GM12891 (cell line): ENCODE measurements at places on chromosomes 1 and 21.
A peak's percentile ranks its signal among the peaks of the same experiment; 100 is the strongest.

DNA sequence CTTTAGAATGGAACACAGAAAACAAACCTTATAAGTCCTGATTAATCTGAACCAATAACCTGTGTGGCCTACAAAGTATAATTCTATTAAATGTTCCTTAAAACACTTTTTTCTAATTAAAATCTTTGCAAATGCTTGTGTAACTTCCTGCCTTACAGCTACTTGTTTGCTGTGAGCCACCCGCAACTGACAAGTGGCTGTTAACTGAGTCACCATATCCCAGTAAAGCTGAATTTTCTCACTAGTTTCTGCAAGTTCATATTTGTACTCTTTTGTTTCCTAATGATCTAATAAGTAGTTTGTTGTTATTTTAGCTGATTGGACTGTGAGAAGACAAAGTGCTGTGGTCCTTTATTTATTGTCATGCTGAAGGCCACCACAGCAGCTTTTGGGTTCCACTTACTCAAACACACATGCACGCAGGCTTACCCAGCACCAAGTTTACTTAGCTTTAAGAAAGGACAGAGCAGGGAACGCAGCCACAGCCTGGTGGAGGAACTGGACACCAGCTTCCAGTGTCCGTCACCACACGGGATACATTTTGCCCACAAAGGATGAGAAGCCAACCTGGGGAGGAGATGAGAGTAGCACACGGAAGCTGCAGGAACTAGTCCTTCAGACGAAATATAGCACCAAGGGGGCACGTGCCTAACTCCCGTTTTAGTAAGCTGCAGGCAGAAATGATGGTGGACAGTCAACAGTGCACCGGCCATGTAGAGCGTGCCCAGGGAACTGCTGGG is 47.8 kb downstream of the LCA5L start:
- no peak for DNase-seq

- DNase-seq, result no peak
Measured at GRCh38 chr1:67863637-67864036, 30.4 kb upstream of the GNG12 start.

- no peak for DNase-seq
Measured at GRCh38 chr1:147769106-147769505, 8.7 kb upstream of the GJA5 start.

GRCh38 chr21:34017039-34017961 is 56.1 kb upstream of the MRPS6 start:
- no peak for DNase-seq

DNA sequence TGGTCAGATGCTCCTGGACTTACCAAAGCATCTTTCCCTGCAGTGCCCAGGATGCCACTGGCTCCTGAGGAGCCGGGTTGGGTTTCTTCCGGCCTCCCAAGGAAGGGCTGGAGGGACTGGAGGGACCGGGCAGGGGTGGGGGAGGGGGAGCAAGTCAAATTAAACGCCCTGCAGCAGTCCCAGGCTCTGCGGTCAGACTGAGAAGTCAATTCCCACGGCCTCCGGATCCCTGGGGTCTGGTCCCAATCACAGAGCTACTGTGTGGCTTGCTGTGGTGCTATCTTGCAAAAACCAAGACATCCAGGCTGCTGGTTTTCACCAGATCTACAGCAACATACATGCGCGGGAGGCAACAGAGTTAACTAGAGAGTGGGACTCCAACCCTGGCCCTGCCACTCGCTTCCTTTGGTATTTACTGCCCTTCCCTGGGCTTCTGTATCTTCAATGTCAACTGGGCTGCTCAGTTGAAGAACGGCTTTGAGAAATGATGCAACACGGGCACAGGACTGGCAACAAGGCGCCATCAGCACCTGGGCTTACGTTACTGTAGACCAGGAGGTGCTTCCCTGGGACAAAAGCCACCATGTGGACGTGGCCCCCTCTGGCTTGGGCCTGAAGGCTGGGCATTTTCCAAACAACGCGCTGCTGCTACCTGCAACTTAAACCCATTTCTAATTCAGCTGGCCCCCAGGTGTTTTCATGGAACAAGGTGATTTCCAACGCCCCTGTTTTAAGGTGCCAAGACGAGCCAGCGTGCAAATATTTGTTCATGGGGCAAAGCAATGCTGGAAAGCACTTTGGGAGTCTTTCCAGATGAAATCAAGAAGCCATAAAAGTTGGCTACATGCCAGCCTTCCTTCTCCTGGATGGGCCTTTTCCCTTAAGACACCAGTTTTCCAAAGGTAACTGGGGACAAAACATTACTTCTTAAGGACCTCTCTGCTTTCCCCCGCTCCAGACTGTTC is 11.5 kb downstream of the RCC2 start:
- DNase-seq, result no peak

DNA sequence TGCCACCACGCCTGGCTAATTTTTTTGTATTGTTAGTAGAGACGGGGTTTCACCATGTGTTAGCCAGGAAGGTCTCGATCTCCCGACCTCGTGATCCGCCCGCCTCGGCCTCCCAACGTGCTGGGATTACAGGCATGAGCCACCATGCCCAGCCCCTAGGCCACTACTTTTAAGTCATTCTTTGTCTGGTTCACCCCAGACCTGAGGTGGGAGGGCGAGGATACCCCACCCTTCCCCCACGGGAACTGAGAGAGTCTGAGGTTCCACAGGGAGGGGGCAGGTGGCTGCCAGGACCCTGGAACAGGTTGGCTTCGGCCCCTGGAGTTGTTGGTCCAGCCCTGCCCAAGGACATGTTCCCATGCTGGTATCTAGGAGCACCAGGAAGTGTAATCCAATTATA is 7.7 kb upstream of the SDC3 start:
- no peak for DNase-seq

DNA sequence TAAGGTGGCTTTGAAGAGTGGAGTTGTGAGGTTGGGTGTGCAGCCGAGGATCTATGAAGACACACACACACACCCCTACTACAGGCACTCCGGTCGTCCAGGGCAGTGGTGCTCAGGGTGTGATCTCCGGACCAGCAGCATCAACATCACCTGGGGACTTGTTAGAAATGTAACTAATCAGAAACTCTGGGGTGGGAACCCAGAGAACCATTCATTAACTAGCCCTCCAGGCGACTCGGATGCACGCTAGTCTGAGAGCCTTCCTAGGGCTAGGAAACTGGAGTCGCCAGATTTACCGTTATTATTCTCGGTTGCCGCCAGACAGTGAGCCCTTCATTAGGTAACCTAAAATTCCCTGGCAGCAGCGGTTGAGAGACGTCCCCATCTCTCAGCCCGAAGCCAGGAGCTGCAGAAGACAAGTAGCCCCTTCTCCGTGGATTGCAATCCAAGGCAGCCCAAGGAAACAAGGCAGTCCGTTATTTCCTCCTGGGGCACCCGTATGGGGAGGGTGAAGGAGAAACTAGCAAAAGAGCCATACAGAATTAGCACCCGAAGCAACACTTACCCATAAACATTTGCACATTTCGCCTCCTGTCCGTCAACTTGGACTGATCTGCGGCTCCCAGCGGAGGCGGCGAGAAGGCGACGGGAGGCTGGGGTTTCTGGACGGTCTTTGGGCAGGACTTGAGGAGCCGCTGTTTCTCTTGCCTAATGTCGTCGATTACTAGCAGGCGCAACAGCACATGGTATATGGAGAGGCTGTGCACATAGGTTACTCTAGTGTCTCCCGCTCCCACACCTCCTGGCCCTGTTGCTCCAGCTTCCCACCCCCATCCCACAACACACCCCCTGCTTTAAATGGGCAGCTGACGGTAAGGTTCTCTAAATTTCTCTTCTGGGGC is 2.9 kb upstream of the CCN1 start:
- peak; percentile 17 for DNase-seq

DNA sequence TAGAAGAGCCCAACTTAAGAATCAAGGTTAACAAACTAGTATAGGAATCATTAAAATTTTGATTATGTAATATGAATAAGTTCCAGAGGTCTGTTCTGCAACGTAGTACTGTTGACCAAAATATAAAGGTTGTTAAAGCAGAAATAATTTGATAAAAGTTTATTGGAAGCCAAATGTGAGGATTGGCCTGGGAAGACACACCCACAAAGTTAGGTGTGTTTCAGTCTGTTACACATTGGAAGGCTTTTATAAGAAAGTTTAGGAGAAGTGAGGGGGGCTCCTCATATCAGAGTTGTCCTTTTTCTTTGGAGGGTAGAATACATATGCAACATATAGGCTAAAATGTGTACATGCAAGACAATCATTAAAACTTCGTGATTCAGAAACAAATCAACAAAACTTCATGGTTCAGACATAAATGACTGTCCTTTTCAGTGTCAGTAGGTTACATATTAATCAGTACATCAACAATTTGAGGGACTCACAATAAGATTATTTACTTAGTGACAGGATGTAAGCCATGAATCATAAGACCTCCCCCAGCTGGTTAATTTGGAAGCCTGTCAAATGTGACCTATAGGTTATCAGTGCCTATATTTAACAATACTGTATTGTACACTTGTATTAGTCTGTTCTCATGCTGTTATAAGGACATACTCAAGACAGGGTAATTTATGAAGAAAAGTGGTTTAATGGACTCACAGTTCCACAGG is 245.0 kb upstream of the B3GALT2 start:
- no peak for DNase-seq

DNA sequence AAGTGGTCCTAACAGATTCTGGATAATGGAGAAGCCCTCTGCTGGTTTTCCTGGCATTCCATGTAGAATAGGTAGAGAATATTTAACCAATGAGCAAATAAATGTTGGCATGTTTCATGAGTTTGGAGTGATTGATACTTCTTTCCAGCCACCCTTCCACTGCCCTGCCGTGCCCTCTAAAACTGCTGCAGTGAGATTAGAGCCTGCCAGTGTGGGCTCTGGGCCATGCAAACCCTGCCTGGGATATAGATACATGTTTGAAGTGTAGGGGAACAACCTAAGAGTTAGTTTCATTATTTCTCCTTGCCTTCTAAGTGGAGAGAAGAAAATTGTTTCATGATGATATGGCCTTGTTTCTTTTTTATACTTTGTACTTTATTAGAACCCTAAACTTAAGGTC is 10.4 kb downstream of the UBE2Q1 start:
- DNase-seq, result no peak

DNA sequence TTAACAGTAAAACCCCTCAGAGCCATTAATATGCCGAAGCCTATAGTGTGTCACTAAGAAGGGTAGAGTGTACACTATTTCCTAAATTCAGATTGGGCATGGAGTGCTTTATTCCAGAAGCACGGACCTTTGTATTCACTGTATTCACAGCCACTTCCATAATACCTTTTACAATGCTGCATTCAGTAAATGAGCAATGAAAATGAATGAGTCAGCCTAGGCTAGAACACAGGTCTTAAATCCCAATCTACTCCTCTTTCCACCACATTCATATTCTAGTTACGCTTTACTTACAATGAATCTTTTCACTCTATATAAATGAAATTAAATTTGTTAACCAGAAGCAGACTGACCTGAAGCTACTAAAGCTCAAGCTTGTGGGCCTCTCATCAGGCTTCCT is 13.0 kb upstream of the GORAB start:
- no peak for DNase-seq

- DNase-seq, result no peak
Measured at GRCh38 chr1:222084996-222085395, 343.1 kb upstream of the DUSP10 start.

GRCh38 chr1:243507672-243508302 is 251.9 kb downstream of the SDCCAG8 start:
- no peak for DNase-seq

DNA sequence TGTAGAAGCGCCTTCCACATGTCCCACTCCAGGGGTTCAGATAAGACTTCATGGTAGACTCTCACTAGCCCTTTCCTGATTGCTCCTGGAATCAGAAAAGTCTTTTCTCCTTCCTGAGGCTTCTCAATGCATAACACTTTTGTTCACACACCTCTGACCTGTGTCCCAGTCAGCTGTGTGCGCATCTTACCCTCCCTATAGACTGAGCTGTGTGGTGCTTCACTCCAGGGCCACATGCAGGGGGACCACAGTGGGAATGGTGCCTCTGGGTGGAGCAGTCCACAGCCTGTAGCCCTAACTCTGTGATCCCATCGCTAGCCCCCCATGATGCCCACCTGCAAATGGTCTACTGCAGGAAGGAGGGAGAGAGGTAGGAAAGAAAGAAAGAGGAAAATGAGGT is 84.0 kb upstream of the TLR5 start:
- DNase-seq, result no peak

GRCh38 chr1:109399326-109399957 is 1.7 kb upstream of the SORT1 start:
- DNase-seq, result no peak

GRCh38 chr1:236913371-236914037 is 90.7 kb downstream of the MT1HL1 start:
- no peak for DNase-seq

DNA sequence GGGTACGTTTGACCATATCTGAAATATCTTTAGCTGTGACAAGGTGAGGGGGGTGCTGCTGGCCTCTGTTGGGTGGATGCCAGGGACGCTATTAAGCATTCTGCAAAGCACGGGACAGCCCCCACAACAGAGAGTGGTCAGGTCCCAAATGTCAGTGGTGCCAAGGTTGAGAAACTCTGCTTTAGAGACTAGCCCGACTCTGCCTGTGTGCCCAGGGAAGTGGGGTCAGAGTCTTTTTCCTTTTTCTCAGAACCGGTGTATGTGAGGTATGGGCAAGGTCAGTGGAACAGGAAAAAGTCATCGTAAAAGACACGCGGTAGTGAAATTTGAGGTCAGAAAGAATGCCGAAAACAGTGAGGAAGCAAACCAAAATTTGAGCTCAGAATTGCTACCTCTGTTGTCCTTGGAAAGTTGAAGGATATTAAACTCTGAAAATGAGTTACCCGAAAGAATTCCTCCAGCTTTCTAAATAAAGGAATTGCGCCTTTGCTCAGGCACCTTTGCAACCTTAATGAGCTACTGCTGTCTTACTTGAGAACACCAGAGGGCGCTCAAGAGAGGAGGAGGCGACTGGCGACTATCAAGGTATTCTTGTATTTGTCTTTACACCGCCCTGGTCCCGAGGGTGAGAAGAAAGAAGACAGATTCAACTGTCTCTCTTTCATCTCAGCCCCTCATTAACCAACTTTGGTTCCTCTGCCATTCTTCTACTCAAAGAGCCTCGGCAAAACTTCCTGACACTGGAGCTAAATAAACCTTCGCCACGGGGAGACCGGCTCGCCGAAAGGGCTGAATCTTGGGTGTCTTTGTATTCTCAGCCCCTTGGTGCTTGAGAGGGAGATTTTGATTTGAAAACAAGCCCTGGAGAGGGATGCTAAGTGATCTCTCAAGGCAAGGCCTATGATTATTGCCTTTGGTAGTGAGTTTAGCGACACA is 85.4 kb upstream of the OLIG2 start:
- DNase-seq, result no peak

GRCh38 chr1:41640756-41641474 is 156.4 kb upstream of the EDN2 start:
- DNase-seq, result no peak
